ENCODE measurements at places on chromosomes 6 and 20. TPM values are rescaled to one million over a fixed set of nuclear protein-coding genes. Genes with fewer than 3 reads are reported as not detected.

TAF8 gene
- total RNA-seq, result 22.9 TPM

TSPO2 gene
- total RNA-seq, result not detected

USP49 gene
- 2.8 TPM for total RNA-seq

LPA gene
- not detected for total RNA-seq

MYL9 gene
- 7.3 TPM for total RNA-seq

LAMP5 gene
- total RNA-seq, result not detected

LY6G6C gene
- total RNA-seq, result not detected

TMEM74B gene
- total RNA-seq, result not detected

NDUFAF4 gene
- 15.6 TPM for total RNA-seq

KHDC1L gene
- not detected for total RNA-seq

INSM1 gene
- total RNA-seq, result not detected

TMEM244 gene
- not detected for total RNA-seq

CLDN20 gene
- not detected for total RNA-seq

PAK5 gene
- total RNA-seq, result not detected

YIPF3 gene
- total RNA-seq, result 62.5 TPM

MYBL2 gene
- 8.4 TPM for total RNA-seq

Data from melanocyte of skin (primary cell).